ENCODE measurements at places on chromosomes 3 and 15.

DNA sequence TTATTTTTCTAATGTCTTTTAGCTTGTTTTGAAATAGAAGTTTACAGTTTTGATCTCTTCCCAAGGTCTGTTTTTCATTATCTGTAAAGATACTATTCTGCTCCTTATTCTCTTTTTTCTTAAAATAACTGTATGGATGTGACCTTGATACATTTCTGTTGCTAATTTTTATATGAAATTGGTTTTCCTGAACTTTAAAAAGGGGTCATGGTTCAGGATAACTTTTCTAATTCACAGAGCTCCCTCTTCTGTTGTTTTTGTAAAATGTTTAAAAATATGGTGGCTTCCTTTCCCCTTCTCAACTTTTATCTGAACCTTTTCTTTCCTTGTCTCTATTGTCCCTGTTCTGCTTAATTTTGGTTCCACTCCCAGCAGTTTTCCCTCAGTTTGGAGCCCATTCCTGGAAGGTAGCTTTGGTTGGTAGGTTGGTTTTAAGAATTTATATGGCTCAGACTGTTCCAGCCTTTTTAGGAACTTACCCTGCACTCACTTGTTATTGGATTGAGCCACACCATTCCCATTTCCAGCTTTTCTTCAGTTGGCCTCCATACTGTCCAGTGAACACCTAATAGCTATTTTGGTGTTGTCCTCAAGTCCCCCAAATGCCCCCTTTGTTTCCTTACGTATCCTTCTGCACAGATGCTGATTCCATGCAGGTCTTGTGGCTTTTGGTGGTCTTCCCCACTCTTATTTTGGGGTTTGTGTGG, 70.3 kb downstream of the SLMAP start:
- DNase-seq, result no peak

GRCh38 chr3:195096053-195096452, 174.9 kb downstream of the XXYLT1 start:
- no peak for DNase-seq

GRCh38 chr15:100769043-100769974, 110.3 kb upstream of the ALDH1A3 start:
- DNase-seq, result no peak

DNA sequence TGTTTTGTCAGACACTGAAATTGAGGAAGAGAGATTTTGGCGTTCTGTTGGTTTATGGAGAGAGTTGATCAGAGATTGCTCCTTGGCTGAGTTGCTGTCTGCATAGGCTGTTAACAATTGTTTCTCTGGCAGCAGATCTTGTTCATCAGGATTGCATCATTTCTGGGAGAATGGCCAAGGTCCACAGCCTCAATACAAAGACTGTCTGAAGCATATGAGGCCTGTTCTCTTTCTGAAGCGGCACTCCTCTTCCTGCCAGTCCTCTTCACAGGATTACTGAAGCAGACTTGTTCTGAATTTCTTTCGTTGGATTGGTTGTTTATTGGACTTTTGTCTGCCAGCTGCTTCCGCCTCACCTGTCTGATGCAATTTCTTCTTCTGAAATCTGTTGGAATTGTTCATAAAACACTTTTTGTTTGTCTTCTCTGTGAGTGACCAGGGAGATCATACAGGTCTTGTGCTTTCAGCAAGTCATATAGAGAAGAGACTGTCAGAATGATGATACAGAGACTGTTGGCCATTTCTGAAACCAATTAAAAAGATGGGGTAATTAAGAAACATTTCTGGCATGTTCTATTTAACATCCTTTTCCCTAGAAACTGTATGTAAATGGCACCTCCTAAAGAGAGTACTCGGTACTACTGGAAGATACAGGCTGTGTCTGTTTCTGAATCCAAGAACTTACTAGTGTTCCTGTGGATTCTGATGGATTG, 25.5 kb downstream of the SETD5 start:
- DNase-seq, result peak; percentile 26

GRCh38 chr15:95132774-95133173, 901.4 kb downstream of the MCTP2 start:
- no peak for DNase-seq

Measured in activated CD4-positive, alpha-beta T cell treated with anti-CD3 and anti-CD28 coated beads, Interleukin-10, Interleukin-2, amounts not matched to agents 100 ng/mL and 50 ng/mL, durations not matched to agents 16 hours and 8 hours (primary cell).